T-helper 2 cell (primary cell): ENCODE measurements at places on chromosomes 16 and 17.

GRCh38 chr17:77042476-77043231, 98.1 kb upstream of the SEC14L1 start:
- no peak for DNase-seq

GRCh38 chr16:85574672-85575475, 38.2 kb upstream of the GSE1 start:
- DNase-seq: no peak

GRCh38 chr17:66763056-66763455, 71.9 kb upstream of the CACNG5 start:
- DNase-seq: no peak

DNA sequence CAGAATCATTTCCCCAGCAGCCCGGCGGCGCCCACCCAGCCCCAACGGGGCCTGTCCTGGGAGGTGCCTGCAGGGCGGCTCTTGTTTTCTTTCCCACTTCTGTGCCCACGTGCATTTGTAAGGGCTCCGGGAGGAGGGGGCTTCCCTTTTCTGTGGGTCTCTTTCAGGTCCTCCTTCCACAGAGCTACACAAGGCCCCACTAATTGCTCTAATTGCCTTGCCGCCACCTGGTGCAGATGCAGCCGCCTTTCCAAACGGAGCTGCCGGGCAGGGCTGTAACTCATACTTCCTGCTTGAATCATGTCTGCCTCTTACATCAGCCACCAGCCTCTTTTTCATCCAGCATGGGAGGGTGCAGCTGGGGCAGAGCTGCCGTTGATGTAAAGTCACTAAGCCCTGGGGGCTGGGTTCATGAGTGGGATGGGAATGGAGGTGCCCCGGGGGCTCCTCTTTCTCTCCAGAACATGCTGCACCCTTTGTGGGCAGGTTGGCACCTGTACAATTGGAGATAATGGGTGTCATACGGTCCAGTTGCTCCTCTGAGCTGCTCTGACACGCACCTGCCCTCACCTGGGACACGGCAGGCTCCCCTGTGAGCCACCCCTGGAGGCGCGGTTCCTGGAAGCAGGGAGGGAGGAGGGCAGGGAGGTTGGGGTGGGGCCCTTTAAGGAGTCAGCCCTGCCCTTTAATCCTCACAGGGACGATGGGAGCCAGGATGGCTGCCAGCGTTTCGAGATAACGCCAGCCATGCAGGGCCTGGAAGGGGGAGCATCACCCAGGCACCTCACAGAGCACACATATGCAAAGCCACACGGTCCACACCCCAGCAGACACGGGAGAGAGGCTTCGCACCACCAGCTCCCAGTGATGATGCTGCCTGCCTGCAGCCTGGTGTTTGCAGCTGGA, 41.1 kb upstream of the KLHDC4 start:
- DNase-seq: no peak

DNA sequence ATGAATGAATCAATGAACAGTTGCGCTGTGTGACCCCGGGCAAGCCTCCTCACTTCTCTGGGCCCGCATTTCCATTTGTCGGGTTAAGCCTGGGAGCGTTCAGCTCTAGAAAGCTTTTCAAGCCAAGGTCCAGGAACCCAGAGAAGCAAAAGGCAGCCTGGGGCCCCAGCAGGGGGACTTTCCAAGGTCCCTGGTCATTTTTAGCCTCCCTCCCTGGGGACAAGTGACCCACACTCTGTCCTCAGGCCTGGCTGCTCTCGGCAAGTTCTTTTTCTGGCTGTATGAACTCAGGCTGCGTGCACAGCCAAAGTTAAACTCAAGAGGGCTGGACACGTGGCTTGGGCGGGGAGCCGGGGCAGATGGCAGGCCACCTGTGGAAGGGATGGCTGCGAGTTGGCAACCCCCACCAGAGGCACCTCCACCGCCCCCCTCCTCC, 41.4 kb upstream of the CIBAR2 start:
- DNase-seq: no peak

DNA sequence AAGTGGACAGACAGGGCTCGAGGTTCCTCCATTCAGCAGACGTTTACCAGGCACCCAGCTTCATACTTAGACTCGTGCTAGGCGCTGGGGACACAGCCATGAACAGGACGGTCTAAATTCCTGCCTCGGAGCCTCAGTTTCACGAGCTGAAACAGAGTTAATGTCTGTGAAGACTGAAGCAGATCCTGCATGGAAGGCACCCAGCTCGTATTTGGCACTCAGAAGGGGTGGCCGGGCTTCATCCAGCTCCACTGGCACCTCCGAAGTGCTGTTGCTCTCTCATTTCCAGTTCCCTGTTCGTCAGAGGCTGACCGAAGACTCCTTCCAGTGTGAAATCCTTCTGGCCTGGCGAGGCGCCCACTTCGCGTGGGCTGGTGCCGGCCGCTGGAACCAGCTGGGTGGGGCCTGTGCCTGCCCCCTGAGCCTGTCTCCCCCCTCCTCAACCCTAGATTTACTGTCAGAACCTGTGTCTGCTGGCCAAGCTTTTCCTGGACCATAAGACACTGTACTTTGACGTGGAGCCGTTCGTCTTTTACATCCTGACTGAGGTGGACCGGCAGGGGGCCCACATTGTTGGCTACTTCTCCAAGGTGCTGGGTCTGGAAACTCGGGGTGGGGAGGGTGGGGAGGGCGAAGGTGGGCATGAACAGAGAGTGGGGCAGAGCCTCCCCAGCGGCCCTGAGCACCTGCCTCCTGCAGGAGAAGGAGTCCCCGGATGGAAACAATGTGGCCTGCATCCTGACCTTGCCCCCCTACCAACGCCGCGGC, 5.8 kb downstream of the PRSS8 start:
- no peak for DNase-seq

- peak; percentile 18 for DNase-seq
Measured at GRCh38 chr17:56592487-56593085, 913 bp upstream of the NOG start.

DNA sequence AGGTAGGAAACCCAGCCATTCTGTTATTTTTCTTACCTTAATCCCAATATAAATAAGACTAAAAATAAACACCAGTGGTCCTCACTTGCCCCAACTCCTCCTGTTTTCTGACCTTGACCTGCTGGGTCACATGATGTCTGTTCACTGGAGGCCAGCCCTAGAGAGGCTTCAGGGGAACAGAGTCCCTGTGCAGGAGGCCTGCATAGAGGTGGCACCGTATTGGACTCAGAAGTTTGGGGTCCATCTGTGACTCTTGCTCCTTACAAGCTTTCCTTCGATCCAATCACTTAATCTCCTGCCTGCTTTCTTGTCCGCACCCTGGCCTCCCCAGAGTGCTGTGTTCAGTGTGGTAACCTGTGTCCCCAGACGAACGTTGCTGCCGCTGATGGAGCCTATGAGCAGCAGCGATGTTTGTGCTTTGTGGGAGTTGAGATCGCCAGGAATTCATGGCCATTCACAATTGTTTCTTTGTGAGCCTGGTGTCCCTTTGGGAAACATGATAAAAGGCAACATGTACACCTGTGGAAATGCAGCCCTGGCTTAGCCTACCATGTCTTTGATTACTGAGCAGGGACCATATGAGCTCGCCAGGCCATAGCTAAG, 4.7 kb downstream of the IGSF6 start:
- no peak for DNase-seq

DNA sequence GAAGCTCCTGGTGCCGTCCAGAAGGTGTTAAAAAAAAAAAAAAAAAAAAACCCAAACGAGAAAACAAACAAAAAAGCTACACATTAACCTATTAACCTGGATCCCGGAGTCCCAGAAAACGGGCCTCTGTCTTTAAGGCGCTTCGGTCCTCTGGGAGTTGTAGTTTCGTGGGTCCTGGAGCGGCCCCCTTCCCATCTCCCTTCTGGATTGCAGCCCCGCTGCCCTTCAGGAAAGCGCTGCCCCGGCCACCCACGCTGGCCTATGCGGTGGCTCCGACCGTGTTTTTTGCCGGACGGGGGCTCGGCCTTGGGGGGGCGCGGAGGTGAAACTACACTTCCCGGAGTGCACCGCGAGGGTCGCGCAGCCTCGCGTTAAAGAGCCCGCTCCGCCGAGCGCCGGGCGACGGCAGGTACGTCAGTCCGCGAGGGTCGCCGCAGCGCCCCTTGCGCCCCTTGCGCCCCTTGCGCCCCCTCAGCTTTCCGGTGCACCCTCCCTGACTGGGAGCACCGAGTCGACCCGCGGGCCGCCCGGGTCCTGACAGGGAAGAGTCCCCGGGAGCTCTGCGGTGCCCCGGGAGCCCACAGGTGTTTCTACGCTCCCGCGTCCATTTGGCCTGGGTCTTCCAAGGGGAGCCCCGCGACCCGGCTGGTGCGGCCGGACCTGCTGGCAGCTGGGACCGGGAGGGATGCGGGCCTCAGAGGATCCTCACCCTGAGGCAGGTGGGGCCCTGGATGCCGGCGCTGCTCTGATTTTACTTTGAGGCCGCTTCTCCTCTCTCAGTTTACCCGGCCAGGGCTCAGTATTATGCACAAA, at the start of gene FCSK:
Gene FCSK, plus strand, starts transcription at position 374 of the 813 bp plus-strand sequence. CDS start 8,596 bp downstream, outside the sequence.
- peak; percentile 73 for DNase-seq

- no peak for DNase-seq
Measured at GRCh38 chr17:37737081-37737480, 7.8 kb downstream of the HNF1B start.

DNA sequence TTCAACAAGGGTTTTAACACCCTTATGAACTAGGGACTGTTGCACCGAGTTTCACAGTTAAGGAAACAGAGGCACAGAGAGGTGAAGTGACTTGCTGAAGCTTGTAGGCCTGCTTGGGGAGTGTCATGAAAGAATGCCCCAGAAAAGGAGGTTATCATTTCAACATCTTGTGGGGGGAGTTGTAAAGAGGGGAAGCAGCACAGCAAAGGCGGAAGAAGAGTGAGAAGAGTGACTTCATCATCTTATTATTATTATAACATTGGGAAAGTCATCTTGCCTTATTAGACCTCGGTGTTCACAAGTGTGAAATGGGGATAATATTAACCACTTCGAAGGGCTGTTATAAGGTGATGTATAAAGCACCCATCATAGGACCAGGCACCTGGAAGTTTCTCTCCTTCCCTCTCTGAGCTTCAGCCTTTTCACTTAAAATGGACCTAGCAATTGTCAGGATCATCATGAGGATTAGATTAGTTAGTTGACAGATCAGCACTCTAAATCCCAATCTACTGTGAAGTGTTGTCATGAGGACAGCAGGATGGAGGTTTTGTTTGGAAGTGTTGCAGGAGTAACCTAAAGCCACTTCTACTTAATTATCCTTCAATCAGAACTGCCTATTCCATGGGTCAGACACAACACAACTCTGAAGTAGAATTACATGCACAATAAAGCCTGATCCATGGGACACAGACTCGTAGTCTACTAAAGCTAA, 2.3 kb downstream of the CCL4 start:
- no peak for DNase-seq

- DNase-seq: no peak
Measured at GRCh38 chr17:1473170-1473569, 17.1 kb upstream of the CRK start.

- peak; percentile 65 for DNase-seq
Measured at GRCh38 chr17:17839791-17840707, 3.3 kb upstream of the SREBF1 start.

DNA sequence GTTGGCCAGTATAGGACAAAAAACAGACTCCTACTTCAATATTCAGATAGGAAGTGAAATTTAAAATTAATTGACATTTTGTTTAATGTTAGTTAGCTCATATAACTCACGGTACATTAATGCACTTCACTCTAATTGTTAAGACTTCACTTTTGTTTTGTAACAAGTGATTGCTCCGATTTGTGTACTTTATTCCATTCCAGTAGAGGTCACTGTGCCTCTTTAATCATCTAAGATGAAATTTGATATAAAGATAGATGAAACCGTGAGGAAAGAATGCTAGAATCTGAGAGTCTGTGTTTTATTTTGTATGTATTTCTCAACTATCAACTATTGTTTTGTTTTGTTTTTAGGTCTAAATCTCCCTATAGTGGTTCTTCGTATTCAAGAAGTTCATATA, 29.0 kb downstream of the RBBP6 start:
- DNase-seq: no peak

DNA sequence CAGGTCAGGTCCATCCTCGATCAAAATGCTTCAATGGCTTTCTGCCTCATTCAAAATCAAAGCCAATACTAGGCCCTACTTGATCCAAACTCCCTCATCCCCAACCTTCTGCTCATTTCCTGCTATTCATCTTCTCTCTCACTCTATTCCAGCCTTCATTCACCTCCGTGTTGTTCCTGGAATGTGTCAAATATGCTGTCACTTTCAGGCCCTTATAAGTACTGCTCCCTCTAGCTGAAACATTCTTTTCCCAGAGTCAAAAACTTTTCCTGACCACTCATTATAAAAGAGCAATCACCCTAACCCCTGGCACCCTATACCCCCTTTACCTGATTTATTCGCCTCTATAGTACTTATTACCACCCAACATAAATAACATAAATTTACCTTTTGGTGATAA, 303.7 kb upstream of the PMFBP1 start:
- no peak for DNase-seq

GRCh38 chr16:55329791-55330428, 5.9 kb downstream of the IRX6 start:
- DNase-seq: no peak

DNA sequence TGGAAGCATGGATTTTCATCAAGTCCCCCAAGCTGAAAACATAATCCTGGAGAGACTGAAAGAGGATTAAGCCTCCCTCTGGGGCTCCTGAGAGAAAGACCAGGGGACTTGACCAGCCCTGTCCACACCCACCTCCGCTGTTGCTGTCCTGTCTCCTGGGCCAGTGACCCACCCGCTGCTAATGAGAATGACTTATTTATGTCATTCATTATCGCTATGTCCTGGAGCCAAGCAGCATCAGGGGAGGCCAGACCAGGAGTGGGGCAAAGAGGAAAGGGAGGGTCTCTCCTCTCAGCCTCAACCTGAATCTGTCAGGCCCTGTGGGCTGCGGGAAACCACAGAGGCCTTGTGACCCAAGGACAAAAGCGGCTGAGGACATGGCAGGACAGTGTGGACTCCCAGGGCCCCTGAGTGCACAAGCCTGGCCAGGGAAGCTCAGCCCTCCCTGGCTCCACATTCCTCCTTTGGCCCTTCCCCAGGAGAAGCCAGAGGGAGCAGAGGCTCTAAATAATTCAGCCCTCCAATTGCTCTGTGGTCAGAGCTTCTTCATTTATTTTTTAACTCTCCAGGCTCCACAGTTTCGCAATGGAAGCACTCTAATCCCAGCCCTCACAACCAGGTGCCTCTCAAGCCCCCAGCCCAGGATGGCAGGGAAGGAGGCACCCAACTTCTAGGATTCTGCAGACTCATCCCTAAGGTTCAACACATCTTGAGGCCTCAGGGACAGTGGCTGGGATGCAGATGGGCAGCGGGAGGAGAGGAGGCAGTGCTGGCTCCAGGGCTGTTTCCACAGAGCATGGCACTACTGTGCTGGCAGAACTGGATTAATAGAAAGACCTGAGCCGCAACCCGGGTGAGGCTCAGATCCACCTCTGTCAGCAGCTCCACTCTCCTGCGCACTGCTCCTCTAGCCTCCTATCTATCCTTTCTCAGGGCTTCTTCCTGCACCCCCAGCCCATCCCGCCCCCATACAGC, 19.1 kb downstream of the CUEDC1 start:
- no peak for DNase-seq

- no peak for DNase-seq
Measured at GRCh38 chr17:13871261-13871660, 198.0 kb upstream of the COX10 start.

DNA sequence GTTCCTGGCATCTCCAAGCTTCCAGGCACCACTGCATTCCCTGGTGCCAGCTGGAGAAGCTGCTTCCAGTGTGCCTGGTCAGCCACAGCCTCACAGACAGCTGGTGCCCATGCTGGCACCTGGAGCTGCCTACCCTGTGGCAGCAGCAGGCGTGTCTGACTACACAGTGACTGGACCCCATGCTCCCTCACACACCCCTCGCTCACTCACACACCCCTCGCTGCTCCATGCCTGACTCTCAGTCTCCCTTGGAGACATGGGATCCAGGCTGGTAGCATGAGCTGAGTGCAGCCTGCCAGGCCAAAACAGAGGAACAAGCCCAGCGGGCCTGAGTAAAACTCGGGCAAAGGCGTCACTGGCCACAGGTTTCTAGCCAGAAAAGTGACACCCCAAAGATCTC, 59.1 kb upstream of the SMIM36 start:
- DNase-seq: no peak
